AG09319 (cell line): ENCODE measurements at places on chromosomes 11 and 22.

- DNase-seq, result no peak
Measured at GRCh38 chr22:38204784-38205183, 3.0 kb downstream of the MAFF start.

GRCh38 chr22:41920271-41920976, 5.5 kb upstream of the SHISA8 start:
- no peak for DNase-seq

- DNase-seq, result no peak
Measured at GRCh38 chr11:8603696-8604077, 9.7 kb upstream of the STK33 start.

DNA sequence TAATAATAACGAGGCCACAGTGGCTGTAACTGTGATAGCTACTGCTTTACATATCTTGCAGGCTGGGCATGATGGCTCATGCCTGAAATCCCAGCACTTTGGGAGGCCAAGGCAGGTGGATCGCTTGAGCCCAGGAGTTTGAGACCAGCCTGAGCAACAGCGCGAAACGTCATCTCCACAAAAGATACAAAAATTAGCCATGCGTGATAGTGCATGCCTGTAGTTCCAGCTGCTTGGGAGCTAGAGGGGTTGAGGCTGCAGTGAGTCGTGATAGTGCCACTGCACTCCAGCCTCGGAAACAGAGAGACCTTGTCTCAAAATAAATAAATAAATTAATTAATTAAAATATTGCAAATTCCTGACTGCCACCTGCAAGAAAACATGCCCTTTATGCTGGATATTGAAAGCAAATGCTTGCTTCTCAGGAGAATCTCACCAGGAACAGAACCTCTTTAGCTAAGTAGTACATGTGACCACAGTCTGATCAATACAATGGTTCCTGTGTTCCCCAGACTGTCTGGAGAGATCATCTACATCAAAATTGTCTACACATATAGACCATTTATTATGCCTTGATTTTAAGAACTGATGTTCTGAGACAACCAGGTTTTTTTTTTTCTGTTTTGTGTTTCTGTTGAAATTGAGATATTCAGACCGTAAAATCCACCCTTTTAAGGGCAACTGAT, 6.3 kb downstream of the ZBTB3 start:
- DNase-seq, result no peak

- no peak for DNase-seq
Measured at GRCh38 chr11:20250644-20251247, 90.5 kb upstream of the DBX1 start.

DNA sequence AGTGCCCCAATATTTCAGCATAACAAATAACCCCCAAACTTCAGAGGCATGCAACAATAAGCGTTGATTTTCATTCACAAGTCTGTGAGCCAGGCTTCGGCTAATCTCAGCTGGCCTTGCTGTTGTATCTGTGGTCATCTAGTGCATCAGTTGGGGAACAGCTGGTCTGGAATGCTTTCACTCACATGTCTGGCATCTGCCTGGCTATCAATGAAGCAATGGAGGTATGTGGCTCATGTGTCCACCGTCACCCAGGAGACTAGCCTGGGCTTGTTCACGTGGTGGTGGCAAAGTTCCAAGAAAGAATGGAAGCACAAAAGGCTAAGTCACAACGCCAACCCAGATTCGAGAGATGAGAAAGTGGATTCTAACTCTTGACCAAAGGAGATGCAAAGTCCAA, 304.8 kb upstream of the ISX start:
- no peak for DNase-seq
